ENCODE measurements at places on chromosomes 7 and 10.

GRCh38 chr7:107332488-107333269 lies 137.2 kb upstream of the GPR22 start:
- no peak for DNase-seq

DNA sequence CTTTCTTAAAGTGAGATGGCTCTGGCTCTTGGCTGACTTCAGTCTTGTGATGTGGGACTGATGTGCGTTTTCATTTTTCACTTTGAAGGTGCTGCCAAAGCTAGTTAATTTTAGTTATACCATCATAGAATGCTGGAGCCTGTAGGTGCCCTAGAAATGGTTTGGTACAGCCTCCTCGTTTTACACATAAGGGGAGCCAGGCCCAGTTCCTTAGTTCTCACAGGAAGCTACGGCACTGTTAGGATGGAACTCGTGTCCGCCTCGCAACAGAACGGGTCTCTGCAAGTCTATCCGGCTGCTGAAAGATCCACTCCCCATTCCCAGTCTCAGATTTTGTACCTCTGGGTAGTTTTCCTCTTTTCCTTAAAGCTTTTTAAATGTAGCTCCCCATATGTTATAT lies 173.2 kb upstream of the PRPS1L1 start:
- DNase-seq: no peak

GRCh38 chr7:119482671-119483070 lies 790.3 kb upstream of the KCND2 start:
- DNase-seq: no peak

DNA sequence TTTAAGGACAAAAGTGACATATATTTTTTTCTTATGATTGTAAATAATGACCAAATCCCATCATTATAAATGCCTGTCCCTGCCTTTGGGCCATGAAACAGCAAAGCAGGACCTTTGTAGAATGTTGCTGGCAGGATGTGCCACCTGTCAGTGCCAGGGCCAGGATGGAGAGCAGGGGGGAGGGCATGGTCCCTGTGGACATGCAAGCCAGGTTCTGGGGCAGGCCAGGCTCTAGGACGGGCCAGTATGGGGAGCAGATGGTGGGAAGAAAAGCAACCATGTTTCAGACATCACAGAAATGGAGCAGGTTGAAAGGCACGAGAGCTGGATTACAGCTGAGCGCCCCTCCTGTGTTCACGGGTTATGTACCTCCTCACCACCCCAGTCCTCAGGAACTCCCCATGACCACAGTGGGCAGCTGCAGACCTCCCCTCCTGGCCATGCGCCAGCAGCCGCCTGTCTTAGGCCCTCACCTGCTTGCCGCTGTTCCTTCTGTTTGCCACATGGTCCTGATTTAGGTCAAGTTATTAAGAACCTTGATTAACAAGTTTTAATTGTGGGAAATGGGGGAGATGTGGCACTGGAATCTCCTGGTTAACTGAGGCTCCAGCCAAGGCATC lies 210.4 kb downstream of the PAXIP1 start:
- no peak for DNase-seq

GRCh38 chr7:17501441-17502212 lies 203.2 kb downstream of the AHR start:
- DNase-seq: no peak

DNA sequence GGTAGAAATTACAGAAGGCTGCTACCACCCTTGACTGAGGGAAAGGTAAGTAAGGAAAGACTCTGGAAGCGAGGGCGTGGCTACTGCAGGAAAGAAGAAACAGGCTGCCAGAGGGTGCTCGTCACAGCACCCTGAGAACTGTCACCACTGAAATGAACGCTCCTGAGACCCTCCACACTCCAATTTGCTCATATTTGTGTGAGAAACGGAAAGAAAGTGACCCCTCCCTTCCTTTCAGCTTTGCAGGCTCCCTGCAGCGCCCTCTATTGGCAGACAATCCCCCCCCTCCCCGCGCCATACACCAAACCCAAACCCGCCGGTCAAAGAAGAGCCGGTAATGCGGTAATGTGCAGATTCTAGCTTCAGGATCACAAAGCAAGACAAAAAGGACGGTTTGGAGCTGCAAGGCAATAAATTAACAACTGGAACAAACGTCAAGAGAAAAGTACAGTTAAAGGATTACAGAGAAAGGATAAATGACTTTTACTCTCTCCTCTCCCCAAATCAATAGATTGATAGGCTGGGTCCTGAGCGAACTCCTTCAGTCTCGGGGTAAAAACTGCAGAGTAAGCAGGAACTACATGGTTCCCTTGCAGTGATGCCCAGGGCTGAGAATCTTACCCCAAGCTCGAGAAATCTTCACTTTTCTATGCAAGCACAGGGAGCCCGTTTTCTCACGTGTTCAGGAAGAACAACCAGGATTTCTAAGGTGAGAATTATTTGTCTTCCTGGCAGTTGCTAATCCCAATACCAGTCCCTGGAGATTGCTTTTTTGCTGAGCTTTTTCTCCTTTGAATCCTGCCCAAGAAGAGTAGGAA lies 47.6 kb downstream of the STEAP1B start:
- DNase-seq: no peak

DNA sequence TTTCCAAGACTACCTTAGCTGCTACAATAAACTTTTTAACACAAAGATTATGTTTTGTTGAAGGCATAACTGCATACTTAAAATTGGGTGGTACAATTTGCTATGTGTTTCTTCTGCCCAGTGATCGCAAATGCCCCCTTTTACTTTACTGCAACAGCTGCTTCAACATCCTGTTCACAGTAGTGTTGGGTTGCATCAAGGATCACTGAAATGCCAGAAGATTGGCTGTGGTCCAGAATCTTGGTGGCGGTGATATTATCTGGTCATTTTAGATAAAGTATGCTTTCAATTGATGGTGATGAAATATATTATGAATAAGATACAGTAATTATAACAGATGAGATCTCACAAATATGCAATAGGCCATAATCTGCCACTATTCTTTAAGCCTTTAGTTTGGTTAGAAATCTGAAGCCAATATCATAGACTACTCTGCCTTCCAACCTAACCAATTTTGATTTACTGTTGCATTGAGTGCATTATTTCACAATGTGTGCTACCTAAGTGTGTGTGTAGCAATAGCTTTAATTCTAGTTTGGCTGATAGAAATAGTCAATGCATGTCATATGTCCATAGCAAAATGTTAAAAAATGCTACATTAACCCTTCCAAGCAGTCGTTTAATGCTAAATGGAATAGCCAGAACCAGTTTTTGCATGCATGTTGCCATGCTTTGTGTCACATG lies 29.8 kb upstream of the ING3 start:
- DNase-seq: no peak
